ENCODE measurements at places on chromosomes 1 and 21.

DNA sequence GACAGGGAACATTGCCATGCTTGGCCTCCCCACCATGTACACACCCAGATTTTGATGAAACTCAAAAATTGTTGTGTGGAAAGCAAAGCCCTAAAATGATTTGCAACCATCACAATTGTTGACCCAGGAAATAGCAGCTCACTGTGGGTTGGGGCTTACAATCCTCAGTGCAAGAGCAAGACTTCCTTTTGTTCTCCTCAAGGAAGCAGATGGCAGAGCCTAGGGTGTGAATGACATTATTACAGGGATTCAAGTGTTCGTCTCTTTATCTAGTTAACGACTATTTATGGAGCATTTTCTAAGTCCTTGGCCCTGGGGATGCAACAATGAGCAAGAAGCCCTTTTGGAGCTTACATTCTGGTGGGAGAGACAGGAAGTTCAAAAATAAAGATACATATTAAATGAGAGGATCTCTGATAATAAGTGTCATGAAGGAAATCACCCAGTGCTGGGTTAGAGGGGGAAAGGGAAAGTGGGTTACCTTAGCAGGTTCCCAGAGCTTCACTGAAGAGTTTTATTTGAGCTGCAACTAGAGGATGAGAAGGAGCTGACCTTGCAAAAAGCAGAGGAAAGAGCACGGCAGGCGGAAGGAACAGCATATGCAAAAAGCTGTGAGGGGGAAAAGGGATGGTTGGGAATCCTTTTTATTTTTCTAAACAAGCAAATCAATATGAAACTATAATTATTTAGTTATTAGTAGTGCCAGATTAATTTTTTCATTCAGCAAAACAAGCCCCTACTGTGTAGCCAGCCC is 38.5 kb upstream of the ID3 start:
- no peak for DNase-seq

DNA sequence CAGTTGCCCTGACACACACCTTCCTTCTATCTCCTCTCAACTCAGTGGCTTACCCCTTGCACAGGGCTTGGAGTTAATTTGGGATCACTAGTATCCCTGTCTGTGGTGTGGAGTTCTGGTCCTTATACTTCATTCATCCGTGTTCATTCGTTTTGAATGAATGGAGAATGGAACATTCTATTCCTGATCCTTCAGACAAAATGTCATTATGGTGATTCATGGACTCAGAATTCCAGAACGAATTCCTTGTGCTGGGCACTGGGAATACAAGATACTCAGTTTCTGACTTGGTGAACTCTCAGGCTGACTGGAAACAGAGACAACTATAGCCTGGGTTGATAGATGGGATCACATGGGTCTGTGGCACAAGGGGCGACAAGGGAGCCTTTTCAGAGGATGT is 49.9 kb upstream of the TRABD2B start:
- DNase-seq = no peak

- DNase-seq = no peak
These were observed 207.6 kb upstream of the RAB4A start for GRCh38 chr1:229063154-229063773.

DNA sequence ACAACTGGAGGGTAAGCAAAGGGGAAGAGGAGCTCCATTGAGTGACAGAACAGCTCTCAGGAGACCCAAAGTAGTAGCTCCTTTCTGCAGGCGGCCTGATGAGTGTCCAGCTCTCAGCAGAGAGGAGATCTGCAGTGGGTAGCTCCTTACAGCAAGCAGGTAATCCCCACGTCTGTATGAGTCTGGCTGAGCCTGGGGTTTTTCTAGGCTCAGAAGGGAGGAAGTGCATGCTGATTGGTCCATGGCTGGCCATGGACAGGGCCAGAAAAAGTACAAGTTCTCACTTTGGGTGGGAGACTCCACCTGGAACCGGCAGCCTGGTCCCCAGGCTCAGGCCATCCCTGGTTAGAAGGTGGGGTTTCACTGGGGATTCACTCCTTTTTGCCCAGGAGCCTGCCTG is 50.9 kb upstream of the SCYL3 start:
- no peak for DNase-seq

GRCh38 chr1:160645386-160646130 is 1.3 kb downstream of the SLAMF1 start:
- no peak for DNase-seq

GRCh38 chr1:156664767-156665411 is 12.3 kb downstream of the NES start:
- DNase-seq = no peak

DNA sequence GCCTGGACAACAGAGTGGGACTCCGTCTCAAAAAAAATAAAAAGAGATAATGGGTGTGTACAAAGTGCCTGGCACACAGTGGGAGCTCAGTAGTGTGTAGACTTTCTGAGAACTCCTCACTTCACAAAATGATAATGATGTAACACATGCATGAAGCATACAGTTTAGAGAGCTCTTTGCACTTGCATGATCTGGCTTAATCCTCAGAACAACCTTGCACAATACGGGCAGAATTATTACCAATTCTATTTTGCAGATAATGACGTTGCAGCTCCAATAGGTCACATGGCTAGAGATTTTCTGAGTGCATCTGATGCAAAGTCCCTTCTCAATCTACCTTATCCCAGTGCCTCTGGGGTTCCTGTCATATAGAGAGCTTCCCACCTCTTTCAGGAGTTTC is 71.4 kb downstream of the CD247 start:
- DNase-seq = no peak

- DNase-seq = no peak
These were observed 10.0 kb downstream of the RABGAP1L start for GRCh38 chr1:174169342-174169741.

DNA sequence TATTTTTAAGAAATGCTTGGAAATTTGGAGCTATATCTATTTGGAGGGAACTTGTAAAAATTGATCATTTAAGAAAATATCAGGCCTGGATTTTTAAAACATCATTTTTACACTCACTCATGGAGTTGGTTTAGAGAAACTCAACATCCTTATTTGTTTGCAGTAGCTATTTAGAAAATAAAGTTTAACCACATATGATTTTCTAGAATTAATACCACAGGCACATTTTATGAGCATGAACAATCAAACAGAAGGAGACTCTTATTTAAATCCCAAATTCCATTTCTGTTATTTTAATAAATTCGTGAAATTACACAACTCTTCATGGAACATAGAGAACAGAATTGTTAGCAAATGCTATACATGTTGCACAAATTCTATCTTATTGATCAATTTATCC is 3.2 kb downstream of the CDKN2C start:
- no peak for DNase-seq

- DNase-seq = no peak
These were observed 72.7 kb downstream of the AK5 start for GRCh38 chr1:77354536-77354935.

DNA sequence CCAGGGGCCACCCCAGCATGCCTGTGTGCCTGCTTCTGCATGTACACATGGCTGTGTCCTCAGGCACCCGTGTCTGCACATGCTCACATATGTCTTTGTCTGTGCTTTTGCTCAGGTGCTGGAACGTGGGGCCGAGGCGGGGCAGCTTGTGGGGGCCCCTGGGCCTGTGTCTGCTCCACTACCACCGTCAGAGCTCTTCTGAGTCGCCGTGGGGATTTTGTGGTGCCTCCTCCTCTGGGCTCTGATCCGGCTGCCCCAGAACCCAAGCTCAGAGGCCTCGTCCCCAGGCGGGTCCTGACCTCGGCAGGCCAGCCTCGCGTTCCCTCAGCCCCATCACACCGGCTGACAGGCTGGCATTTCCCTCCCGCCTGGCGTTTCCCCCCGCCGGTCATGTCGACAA is 104.6 kb upstream of the ACTRT2 start:
- DNase-seq = no peak

All from stimulated activated CD4-positive, alpha-beta T cell treated with anti-CD3 and anti-CD28 coated beads, Interleukin-4, amount 100 ng/mL, for 24 hours (primary cell).